ENCODE measurements at places on chromosomes 4 and X.
A peak's percentile ranks its signal among the peaks of the same experiment; 100 is the strongest.

DNA sequence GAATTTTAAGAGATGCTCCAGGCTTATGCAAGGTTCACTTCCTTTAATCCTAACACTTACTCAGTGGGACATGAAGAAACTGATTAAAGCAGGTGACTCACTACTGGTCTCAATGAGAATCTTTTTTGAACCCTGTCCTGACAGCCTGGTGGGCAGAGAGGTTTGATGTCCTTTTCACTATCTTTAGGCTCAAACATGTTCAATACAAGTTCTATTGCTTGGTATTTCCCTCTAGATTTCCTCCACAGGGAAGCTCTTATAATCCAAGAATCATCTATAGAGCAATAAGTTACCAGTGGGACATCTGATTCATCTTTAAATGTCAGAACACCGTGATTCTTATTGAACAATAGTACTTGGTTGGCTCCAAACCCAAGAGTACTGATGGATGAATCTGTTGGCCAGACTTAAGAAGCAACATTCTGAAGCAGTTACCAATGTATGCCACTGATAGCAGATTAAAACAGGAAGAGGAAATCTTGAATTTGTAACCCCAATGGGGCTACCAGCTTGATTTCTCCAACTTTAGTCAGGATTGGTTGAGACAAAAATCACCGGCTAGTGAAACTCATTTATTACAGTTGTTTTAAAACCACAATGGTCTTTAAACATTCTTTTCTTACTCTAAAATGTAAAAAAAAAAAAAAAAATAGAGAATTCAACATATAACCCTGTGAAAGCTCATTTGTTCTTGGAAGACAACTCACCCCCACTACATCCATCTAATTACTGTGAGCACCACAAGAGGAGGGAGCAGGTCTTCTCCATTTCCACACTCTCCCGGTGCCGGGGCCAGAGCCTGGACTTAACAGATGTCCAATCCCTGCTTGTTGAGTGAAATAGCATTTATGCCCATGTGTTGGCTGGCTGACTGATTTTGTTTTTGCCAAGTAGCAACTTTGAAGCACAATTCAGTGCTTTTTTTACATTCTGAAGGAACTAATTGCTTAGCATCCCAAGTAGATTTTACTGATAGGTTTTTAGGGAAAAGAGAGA, 43.3 kb downstream of the FGFBP1 start:
- no peak for DNase-seq

DNA sequence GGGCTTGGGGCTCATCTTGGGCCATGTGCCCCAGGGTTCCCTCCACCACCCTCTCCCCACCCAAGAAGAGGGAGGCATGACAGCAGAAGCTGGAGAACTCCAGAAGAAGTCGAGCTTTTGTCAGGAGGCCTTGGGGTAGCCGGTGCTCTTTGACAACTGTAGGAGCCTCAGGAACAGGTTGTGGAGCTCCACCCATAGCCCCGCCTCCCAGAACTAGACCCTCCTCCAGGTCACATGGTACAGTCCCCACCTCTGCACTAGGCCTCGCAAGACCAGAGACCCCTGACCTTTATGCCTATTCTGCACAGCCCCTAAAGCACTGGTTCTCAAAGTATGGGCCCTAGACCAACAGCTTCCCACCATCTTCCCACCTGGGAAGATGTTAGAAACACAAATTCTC, 8.0 kb upstream of the MORC4 start:
- no peak for DNase-seq

GRCh38 chr4:17544205-17544604, 29.2 kb downstream of the CLRN2 start:
- DNase-seq, result no peak

DNA sequence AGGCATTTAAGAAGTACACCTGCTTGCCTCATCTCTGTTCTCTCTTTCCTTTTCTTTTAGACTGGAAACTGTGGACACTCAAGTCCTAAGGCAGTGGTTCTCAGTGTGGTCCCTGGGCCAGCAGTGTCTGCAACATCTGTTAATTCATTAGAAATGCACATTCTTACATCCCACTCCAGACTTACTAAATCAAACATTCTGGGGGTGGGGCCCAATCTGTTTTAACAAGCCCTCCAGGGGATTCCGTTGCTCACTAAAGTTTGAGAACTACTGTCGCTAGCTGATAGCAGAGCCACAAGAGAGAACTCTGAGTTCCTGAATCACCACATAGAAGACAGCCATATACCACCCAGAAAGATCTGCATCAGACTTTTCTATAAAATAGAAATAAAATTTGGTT, 430.6 kb downstream of the BCOR start:
- peak; percentile 59 for DNase-seq

DNA sequence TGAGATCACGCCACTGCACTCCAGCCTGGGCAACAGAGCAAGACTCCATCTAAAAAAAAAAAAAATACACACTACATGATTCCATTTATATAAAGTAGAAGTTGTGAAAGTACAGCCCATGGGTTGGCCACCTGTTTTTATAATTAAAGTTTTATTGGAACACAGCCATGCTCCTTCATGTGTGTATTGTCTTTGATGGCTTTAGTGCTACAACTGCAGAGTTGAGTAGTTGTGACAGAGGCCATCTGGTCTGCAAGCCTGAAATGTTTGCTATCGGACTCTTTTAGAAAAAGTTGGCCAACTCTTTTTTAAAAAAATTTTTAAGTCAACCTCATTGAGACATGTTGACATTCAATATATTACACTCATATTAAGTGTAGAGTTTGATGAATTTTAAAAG, 41.2 kb upstream of the DUSP21 start:
- DNase-seq, result no peak

- peak; percentile 86 for DNase-seq
Observed at GRCh38 chr4:183200453-183200852, 101.4 kb downstream of the WWC2 start.

DNA sequence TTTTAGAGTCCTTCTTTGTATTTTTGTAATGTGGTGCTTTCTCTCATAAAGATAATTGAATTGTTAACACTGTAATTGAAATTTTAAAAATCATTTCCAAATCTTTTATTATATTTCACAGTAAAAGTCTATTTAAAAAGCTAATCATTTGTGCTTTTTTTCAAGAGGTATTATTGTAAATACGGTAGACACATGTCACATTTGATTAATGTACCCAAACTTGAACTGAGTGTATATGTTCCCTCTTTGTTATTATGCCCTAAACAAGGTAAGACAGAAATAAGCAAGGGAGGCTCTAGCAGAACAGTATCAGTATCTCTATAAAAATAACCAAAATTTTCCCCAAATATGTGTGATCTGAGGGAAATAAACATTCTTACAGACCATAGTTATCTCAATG, 21.5 kb upstream of the LARP1B start:
- DNase-seq, result no peak

DNA sequence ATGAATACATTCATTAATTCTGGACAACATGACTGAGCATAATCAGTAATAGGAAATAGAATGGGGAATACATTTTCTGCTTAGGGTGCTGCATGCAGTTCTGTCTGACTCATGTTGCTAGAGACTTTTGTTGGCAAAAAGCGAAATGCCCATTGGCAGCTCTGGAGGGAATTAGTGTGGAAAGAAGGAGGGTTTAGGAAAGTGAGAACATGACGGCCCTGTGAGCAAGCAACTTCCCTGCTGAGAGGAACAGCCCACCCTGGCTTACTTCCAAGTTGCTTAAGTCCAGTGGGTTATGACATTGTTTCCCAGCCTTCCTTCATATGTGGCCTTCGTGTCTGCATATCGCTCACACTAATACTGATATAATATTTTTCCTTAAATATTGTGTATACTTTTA, 13.8 kb downstream of the MAD2L1 start:
- DNase-seq, result peak; percentile 92

DNA sequence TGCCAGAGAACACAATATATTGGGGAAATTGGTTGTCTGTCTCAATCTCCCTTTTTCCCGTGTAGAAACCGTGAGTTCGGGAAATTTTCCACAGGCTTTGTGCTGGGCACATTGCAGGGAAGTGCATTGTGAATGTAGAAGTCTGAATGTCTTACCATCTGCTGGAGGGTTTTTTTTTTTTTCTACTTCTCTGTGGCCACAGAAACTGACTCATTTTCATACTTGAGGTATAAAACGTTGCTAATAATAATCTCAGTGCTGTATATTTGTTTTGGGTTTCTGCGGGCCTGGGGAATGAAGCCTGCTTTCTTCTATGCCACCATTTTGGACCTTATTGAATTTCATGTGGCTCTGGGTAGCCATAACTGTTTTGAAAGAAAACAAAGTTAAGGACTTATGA, 1001.2 kb downstream of the STIM2 start:
- DNase-seq, result peak; percentile 60

GRCh38 chrX:9539605-9540387, 74.9 kb downstream of the TBL1X start:
- DNase-seq, result no peak

- DNase-seq, result no peak
Observed at GRCh38 chrX:22730542-22730941, 269.2 kb upstream of the DDX53 start.

DNA sequence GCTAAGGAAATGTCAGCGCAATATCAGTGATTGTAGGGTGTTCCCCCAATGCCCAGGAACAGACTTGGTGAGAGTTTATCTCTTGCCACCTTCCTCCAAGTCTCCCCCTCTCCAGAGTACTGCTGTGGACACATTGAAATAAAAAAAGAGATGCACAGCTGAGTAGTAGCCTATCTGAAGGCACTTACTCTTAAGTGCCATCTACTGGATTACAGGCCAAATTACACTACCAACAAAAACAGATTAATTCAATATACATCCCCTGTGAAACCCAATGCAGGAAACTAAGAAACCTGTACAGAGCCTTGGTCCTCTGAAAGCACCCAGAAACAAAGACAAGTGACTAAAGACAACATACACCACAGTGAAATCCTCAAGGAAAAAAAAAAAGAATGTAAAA, 460.3 kb downstream of the ZIC3 start:
- no peak for DNase-seq

GRCh38 chr4:183905593-183906488, 734 bp downstream of the STOX2 start:
- peak; percentile 23 for DNase-seq

GRCh38 chr4:125741825-125742452, 427.2 kb downstream of the FAT4 start:
- peak; percentile 40 for DNase-seq

- DNase-seq, result no peak
Observed at GRCh38 chrX:107736781-107737531, 38.6 kb downstream of the TSC22D3 start.

- DNase-seq, result no peak
Observed at GRCh38 chr4:85732124-85732523, 257.2 kb downstream of the ARHGAP24 start.

DNA sequence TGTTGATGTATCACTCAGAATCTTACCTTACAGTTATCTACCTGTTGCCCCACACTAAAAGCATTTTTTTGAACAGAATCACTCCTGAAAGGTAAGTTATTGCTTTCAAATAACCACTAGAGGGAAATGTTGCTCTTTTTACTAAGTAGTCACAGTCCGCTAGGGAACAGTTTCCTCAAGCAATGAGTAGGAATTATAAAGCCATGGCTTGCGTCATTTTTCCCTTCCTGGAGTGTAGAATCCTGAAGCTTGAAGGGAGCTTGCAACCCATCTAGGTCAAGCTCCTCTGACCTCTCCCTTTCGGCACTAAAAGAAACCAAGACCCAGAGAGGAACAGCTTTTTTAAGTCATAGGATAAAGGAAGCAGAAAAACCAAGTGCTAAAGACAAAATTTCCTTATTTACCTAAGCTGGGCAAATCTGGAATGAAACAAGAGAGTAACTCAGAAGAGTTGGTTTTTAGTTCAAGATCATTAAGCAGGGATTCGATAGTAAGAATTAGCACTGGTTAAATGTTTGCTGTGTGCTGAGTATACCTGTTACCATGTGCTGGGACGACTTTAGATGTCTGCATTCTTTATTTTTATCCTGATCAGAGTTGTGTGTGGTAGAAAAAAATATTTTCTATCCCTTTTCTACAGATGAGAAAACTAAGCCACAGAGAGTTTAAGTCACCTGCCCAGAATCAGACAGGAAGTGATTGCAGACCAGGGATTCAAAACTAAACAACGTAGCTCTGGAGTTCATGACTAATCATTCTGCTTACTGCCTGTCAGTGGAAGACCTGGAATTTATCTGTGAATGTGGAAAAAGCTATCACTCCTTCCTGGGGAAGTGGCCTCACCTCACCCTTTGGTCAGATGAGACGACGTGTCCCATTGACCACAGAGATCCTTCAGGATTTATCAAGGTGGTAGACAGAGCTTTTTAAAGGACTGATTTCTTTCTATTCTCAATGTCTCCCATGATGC, 631.5 kb downstream of the RAB28 start:
- DNase-seq, result peak; percentile 46

DNA sequence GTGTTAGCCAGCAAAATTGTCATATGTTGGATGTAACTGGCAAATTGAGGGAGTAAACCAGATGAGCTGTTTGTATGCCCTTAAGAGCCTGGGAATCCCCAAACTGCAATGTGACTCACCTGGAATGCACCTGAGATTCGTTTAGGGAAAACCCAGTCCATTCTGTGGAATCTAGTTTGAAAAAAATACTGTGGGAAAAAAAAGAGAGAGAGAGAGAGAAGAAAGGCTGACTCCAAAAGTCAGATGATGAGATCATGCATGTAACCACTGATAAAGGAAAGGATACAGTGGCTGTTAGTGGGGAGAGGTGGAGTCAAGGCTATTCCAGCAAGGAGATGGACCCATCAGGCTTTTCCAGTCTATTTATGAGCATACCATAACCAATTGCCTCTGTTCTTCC, 48.5 kb downstream of the SLC9A7 start:
- peak; percentile 6 for DNase-seq

DNA sequence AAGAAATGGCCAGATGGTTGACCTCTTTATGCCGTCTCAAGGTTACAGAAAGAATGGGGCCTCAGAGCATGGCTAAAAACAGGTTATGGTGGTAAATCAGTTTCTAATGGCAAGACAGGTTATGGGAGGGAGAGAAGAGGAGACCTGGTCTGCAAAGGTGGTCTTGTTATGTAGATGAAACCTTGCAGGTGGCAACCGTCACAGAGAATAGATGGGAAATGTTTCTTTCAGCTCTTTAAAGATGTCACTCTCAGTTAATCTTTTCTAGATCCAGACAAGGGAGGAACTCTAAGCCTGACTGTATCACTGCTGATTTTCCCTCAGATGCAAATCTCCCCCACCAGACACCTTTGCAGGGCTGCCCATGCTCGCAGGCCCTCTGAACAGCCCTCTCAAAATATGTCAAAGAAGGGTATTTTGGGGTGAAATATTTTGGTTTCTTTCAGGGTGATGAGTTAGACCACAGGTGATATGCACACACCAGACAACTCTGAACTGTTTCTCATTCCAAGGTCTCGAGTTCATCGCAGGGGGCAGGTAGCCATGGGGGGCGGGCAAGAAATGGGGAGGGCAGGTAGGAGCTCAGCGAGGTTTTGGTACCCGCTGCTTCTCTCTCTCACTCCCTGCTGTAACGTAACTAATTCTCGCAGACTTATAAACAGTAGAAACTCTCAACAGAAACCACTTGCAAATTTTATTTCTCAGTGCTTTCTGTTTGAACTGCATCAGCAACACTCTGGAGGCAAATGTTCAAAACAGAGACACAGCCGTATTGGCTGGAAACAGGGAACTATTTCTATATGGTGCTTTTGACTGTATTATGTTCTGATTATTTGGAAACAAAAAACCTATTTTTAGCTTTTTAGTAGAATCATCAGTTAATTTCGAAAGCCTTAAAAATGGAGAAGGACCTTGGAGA, 32.4 kb downstream of the CASP3 start:
- no peak for DNase-seq

All from fibroblast of skin of right quadriceps (primary cell).